ENCODE measurements at places on chromosomes 12 and 14. TPM values are rescaled to one million over a fixed set of nuclear protein-coding genes. Genes with fewer than 3 reads are reported as not detected.

- no peaks in the 10 kb centered on the region for H3K27me3 ChIP-seq
- H3K27ac ChIP-seq: no peak overlapping the region
- no peaks in the 10 kb centered on the region for H3K36me3 ChIP-seq
- H3K4me3 ChIP-seq: no peak overlapping the region
- DNase-seq: no peak
These were observed 9.9 kb upstream of the GYS2 start for GRCh38 chr12:21614506-21614905.

GRCh38 chr14:103442288-103442687 is 57.1 kb downstream of the MARK3 start:
- DNase-seq: no peak
- H3K4me3 ChIP-seq: no peak overlapping the region
- peaks cover 25% of the 10 kb centered on the region for H3K4me1 ChIP-seq

DNA sequence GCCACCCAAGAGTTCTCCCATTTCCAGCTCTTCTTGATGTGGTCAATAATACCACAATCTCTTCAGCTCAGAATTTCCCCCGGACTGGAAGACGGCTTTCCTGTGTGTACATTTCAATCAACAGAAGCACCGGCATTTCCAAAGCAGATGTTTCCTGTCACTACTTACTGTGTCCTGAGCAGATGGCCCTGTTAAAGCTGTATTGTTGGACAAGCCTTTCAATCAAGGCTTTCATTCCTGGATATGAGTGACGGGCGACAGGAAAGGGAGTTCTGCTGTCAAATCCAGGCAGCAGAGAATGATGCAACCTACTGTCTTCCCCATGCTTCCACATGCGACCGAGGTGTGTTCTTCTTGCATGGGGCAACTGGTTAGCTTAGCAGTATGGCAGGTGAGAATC is 76.4 kb upstream of the CCDC60 start:
- H3K36me3 ChIP-seq: no peaks in the 10 kb centered on the region
- peak overlapping the region; percentile 97 for H3K27ac ChIP-seq
- peaks cover 4% of the 10 kb centered on the region for H3K27me3 ChIP-seq
- no peak overlapping the region for H3K4me3 ChIP-seq
- H3K4me1 ChIP-seq: peaks cover 38% of the 10 kb centered on the region

The INSM2 gene
- not detected for total RNA-seq

The ST8SIA1 gene
- 0.77 TPM for total RNA-seq

The PELI2 gene
- total RNA-seq: 40.6 TPM
